ENCODE measurements at places on chromosomes 2 and 18. TPM values are rescaled to one million over a fixed set of nuclear protein-coding genes. Genes with fewer than 3 reads are reported as not detected.
A peak's percentile ranks its signal among the peaks of the same experiment; 100 is the strongest.

Gene MLPH
- total RNA-seq: 283 TPM

DNA sequence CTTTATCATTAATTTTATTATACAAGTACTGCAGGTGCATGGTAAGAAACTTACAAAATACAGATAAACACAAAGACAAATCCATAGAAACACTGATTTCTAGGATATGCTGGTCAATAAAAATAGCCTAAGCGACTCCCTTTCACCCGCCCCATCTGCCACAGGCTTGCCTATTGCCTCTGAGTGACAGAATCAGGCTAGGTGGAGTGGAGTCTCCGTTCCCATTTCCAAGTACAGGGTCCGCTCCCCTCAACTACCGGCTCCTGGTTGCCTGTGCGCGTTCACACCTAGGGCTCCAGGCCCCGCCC is 201 bp upstream of the TRAPPC12 start:
- H3K4me3 ChIP-seq: peak overlapping the region; percentile 85
- H3K36me3 ChIP-seq: peaks cover 10% of the 10 kb centered on the region
- H3K27ac ChIP-seq: peak overlapping the region; percentile 80
- peaks cover 30% of the 10 kb centered on the region for H3K4me1 ChIP-seq

DNA sequence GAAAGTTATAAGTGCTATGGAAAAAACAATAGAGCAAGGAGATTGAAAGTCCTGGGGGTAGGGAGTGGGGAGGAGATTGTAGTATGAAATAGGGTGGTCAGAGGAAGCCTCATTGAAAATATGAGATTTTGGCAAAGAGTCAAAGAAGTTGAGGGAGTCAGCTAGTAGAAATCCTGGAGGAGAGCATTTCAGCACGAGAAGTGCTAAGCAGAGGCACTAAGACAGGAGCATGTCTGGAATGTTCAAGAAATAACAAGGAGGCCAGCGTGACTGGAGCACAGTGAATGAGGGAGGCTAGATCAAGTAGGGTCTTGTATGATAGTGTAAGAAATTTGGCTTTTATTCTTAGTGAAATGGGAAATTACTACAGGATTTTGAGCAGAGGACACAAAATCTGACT is 2.1 kb upstream of the TSPYL6 start:
- H3K4me1 ChIP-seq: no peaks in the 10 kb centered on the region
- no peak overlapping the region for H3K4me3 ChIP-seq
- no peak for DNase-seq
- no peaks in the 10 kb centered on the region for H3K36me3 ChIP-seq
- H3K27me3 ChIP-seq: no peaks in the 10 kb centered on the region
- H3K27ac ChIP-seq: no peak overlapping the region

DNA sequence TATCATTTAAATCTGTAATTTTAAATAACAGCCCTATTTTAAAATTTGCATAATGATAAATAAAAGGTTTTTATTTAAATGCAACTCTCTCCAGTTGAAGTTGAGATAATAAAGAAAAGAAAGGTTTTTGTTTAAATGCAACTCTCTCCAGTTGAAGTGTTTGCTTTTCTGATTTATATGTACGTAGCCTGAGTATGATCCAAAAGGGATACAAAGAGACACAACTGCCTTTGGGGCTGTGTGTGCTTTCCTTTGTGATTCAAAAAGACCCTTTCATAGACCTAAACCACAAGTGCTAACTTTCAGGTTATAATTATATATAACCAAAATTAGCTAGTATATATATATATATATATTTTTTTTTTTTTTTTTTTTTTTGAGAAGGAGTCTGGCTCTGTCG is 76.2 kb upstream of the MFF start:
- no peak overlapping the region for H3K27ac ChIP-seq
- DNase-seq: no peak
- H3K4me3 ChIP-seq: no peak overlapping the region
- H3K4me1 ChIP-seq: no peaks in the 10 kb centered on the region

DNA sequence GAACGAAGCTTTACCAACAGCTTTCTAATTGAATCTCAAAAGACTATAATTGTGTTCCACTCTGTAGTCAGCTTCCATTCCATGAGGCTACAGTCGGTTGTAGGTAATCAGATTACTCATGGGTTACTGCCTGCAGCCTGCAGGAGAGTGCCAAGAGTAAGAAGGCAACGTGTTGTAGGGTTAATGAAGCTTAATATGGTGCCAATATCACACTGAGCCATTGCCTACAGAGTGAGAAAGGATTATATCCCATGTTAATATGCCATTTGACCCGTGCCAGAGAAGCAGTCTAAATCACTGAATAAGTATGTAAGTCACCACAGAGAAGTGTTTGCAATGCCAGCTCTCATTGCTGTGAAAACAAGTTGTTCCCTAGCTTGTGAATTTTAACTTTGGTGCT is 734.5 kb upstream of the ACVR2A start:
- no peak overlapping the region for H3K27ac ChIP-seq
- H3K4me1 ChIP-seq: no peaks in the 10 kb centered on the region
- DNase-seq: no peak
- no peak overlapping the region for H3K4me3 ChIP-seq
- no peaks in the 10 kb centered on the region for H3K36me3 ChIP-seq
- H3K27me3 ChIP-seq: no peaks in the 10 kb centered on the region

DNA sequence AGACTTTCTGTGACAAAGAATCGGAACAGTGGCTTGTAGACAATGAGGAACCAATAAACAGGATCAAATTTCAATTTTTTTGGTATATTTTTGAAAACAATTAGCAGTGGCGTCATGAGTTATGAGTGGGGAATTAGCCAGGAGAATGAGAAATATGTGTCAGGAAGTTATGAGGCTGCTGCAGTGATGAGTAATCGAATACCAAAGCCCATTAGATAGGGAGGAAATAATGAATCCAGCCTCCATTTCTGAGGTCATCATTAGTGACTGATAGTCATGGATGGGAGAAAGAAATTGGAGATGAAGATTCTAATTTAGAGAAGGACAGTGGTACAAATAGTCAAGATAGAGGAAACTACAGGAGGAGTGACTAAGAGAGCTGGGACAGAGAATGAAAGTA is 673.1 kb upstream of the VRK2 start:
- H3K27ac ChIP-seq: no peak overlapping the region
- no peaks in the 10 kb centered on the region for H3K36me3 ChIP-seq
- DNase-seq: no peak
- H3K4me3 ChIP-seq: no peak overlapping the region
- no peaks in the 10 kb centered on the region for H3K27me3 ChIP-seq
- H3K4me1 ChIP-seq: no peaks in the 10 kb centered on the region

GRCh38 chr18:75109819-75110218 is 99.1 kb downstream of the PTGR3 start:
- no peaks in the 10 kb centered on the region for H3K36me3 ChIP-seq
- H3K27me3 ChIP-seq: peaks cover 87% of the 10 kb centered on the region
- no peak overlapping the region for H3K4me3 ChIP-seq
- 0 out of 2 replicates have a peak, but pooled peaks cover 8% of the 10 kb centered on the region for H3K4me1 ChIP-seq

GRCh38 chr2:190979906-190980629 is 33.9 kb downstream of the STAT1 start:
- H3K36me3 ChIP-seq: peaks cover 25% of the 10 kb centered on the region
- H3K27ac ChIP-seq: peak overlapping the region; percentile 55
- H3K4me3 ChIP-seq: peak overlapping the region; percentile 28
- peaks cover 40% of the 10 kb centered on the region for H3K4me1 ChIP-seq
- no peaks in the 10 kb centered on the region for H3K27me3 ChIP-seq

- H3K36me3 ChIP-seq: no peaks in the 10 kb centered on the region
- H3K27me3 ChIP-seq: no peaks in the 10 kb centered on the region
- no peak overlapping the region for H3K27ac ChIP-seq
- peak overlapping the region; percentile 69 for H3K4me3 ChIP-seq
- DNase-seq: peak; percentile 57
- peaks cover 19% of the 10 kb centered on the region for H3K4me1 ChIP-seq
Observed at GRCh38 chr2:199455545-199456382, 2.0 kb downstream of the SATB2 start.

Gene ERFE
- 18.3 TPM for total RNA-seq

DNA sequence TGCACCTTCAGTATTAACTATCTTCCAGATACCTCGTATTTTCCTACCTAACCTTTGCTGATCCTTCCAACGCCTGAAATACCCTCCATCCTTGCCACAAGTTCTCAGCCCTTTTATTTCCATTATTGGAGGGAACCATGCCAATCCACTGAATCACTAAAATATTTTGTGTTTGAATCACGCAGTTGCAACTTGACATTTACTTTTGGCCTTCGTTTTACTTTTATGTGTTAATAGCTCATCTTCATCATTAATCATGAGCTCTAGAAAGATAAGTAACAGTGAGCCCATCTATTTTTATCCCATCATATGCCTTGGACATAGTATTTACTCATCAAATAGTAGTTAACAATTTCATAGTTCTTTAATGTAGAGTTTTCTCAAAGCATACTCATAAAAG is 463.2 kb downstream of the THSD7B start:
- H3K4me3 ChIP-seq: no peak overlapping the region
- H3K27ac ChIP-seq: no peak overlapping the region
- no peaks in the 10 kb centered on the region for H3K36me3 ChIP-seq
- H3K4me1 ChIP-seq: no peaks in the 10 kb centered on the region
- no peaks in the 10 kb centered on the region for H3K27me3 ChIP-seq
- DNase-seq: no peak

Measured in PC-9 (cell line).